NCI-H2081 treated with DMSO at 0.1 percent for 48 hours (cell line): ENCODE measurements at places on chromosomes 3 and 15.

DNA sequence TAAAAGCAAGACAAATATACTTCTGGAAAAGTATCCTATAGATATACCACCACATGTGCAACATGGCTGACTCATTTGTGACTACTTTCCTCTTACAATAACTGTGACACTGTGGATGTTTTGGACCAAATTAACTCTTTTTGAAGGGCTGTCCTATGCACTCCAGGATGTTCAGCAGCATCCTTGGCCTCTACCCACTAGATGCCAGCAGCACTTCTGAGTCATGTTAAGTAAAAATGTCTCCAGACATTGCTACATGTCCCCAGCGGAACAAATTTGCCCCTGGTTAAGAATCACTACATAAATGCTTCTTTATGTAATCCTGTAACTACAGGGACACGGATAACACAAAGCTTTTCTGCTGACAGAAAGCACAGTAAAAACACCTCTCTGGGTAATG lies 32.0 kb downstream of the RUVBL1 start:
- DNase-seq: no peak

GRCh38 chr3:13894807-13895154 lies 14.9 kb upstream of the WNT7A start:
- no peak for DNase-seq

- DNase-seq: no peak
These were observed 64.4 kb downstream of the NSMCE3 start for GRCh38 chr15:29205186-29205585.

DNA sequence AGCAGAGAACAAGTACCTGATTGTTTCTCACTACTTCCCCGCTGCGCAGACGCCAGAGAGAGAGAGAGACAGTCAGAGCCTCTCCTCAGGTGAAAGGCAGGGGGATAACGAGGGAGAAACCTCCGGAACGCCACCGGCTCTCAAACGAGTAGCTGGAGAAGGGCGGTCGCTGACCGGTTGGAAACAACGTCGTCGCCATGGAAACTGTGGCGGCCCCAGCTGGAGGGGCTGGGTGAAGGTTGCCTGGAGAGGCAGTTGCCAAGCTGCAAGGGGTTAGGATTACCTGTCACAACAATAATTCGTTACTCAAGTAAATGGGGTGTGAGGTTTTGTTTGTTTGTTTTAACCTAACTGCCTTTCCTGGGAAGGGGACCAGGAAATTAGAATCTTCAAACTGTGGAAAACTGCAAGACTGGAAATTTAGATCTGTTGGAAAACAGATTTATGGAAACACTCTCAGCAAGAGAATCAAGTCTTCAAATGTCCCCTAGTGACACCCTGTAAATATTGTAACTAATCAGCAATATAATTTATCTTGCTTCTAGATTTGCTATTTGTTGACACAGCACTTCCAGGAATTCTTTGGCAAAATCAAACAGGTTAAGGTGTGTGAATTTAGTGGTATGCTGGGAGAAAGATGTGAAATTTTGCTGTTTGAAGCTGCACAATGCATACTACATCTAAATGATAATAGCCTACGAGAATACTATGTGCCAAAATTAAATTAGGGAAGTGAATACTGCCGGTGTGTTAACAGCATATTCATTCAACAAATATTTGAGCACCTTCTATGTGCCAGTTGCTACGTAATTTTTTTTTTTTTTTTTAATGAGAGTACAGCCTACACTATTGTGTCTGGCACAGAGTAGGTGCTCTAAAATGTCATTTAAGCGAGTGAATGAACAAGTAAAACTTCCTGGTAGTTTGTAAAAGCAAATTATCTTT lies at the start of gene DNAH12:
TSS of gene DNAH12 (minus strand) at position 164 of the 945 bp plus-strand sequence. CDS start 1,474 bp downstream, outside the sequence.
- peak; percentile 42 for DNase-seq

GRCh38 chr3:52841211-52841980 lies 6.6 kb upstream of the MUSTN1 start:
- no peak for DNase-seq

- DNase-seq: no peak
These were observed 41.4 kb upstream of the FEZF2 start for GRCh38 chr3:62414786-62415185.

DNA sequence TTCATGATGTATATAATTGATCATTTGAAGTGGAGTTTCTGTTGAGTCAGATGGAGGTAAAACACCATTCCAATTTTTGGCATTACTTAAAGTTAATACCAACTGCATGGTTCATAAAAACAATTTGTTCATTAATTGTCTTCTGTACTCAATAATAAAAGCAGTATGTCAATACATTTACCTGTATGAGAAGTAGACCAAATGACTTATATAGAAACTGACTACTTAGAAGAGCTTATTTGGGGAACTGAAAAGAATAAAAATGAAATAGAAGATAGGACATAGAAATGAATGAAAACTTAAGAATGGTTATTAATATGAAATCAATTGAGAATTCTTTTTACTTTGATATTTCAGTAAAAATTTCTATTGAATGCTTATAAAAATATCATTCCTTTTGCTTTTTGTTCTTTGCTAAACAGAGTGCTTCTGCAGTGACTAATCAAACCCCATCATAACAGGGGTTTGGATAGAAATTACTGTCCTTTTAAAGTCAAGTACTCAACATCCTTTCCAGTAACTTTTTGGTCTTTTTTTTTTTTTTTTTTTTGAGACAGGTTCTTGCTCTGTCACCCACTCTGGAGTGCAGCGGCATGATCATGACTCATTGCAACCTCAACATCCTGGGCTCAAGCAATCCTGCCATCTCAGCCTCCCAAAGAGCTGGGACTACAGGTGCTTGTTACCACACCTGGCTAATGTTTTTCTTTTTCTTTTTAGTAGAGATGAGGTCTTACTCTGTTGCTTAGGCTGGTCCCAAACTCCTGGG lies 6.5 kb upstream of the CRYBG3 start:
- no peak for DNase-seq

DNA sequence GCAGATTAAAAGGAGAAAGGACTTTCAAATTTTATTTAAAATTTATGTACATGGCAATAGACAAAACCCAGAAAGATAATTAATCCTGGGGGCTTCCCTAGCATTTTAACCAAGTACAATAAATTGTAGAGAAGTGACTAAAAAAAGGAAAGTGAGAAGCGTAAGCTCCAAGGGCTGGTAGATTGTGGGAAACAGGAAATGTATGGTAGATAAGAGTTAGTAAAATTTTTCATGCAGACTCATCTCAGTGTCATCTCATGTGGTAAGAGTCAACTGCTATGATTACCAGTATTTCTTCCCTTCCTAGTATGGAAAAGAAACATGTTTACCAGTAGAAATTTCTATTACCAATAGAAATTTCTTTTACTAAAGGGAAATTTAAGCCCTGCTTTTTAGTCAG lies 464.3 kb upstream of the AGTR1 start:
- DNase-seq: no peak

- no peak for DNase-seq
These were observed 5.7 kb downstream of the KLHL40 start for GRCh38 chr3:42690766-42691680.

DNA sequence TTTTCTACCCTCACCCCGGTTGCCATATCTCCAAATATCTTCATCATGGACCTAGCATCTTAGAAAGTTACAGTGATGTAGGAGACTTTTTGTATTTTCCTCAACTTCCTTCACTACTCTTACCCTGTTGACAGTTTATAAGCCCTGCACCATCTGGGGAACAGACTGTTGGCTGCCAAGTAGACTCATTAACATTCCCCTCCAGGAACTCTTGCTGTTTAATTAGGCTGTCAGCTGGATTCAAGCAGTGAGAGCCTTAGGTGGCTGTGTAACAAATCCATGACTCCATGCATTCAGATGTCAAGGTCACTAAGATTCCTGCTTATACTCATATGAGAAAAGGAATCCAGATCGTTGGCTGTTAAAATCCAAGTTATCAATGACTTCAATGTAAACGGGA lies 198.3 kb downstream of the NAALADL2 start:
- peak; percentile 16 for DNase-seq

DNA sequence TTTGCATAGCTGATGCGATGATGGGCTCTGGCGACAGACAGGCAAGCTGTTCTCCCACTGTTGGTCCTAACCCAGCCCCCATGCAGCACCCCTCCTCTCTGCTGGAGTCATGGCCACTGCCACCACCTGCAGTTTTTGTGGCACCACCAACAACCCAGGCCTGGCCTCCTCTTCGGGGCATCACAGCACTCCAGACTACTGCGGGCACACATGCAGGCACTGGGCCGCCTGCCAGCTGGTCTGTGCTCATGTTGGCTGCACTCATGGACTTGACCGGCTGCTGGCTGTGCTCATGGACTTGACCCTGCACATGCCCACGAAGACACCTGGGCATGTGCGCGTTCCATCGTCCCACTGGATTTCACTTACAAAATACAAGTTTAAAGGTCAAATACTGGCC lies 130.9 kb upstream of the TMEM108 start:
- DNase-seq: no peak

GRCh38 chr3:88921986-88922385 lies 185.4 kb upstream of the EPHA3 start:
- DNase-seq: no peak

GRCh38 chr15:52466134-52466701 lies 62.5 kb downstream of the MYO5A start:
- DNase-seq: no peak

GRCh38 chr15:94703596-94703995 lies 472.2 kb downstream of the MCTP2 start:
- no peak for DNase-seq
